Stimulated activated CD4-positive, alpha-beta T cell treated with anti-CD3 and anti-CD28 coated beads, Interleukin-15, amount 100 ng/mL, for 24 hours (primary cell): ENCODE measurements at places on chromosomes 2 and 18.
A peak's percentile ranks its signal among the peaks of the same experiment; 100 is the strongest.

- DNase-seq, result no peak
These were observed 331.8 kb upstream of the SLC8A1 start for GRCh38 chr2:40783704-40784103.

DNA sequence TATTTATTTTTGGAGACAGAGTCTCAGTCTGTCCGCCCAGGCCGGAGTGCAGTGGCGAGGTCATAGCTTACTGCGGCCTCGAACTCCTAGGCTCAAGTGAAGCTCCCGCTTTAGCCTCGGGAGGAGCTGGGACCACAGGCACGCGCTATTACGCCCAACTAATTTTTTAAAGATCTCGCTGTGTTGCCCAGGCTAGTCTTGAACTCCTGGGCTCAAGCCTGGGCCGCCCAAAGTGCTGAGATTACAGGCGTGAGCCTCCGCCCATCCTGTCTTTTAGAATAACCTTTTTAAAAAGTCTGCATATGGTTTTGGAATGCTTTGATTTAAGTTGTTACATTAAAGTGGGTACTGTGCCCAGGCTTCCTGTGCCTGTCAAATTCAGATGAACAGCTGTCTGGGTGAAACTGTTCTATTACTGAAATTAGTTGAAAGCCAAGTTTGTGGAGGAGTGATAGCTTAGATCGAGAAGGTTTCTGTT lies 944 bp downstream of the RAB3GAP1 start:
- peak; percentile 54 for DNase-seq

- DNase-seq, result no peak
These were observed 110.9 kb downstream of the STRN start for GRCh38 chr2:36855429-36855828.

DNA sequence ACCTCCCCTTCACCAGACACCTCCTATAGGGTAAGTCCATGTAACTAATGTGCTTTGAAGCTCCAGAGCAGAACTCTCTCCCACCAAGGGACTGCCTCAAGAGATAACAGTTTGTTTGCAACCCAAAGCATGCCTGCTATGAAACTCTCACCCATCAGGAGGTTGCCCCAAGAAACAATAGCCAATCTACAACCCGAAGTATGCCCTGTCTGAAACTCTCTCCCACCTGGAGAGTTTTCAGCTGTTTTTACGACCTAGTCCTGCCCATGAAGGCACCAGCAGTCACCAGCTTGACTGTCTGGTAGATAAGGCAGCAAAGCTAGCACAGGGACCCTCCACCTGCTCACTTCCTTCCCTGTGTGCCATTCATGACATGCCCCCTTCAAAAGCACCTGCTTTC lies 533.9 kb upstream of the CRIM1 start:
- no peak for DNase-seq

DNA sequence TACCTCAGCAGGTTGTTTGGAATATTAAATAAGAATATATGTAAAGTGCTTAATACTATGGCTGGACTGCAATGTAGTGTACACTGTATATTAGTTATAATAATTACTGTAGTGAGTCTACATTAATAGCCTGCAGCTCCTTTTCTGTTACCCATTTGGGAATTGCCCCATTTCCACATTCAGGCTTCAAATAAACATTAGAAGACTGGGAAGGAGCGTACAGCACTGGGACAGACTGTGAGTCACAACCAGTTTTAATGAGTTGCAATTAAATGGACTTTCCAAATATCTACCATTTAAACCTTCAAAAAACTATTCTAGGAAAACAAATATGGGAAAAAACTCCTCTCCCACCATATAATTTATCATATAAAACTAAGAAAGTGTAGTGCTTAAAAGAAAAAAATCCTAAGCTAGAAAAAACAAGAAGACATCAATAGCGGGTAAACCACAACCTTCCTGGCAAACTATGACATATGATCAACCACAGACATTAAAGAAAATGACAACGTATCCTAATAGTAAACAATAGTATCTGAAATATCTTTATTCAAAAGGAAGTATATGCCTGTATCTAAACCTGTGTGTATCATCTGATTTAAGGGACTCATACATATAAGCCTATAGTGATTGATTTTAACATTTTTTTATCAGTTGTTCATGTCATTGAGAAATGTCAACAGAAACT lies 86.1 kb downstream of the TRIP12 start:
- DNase-seq, result no peak

- no peak for DNase-seq
These were observed 176.6 kb downstream of the SH3RF3 start for GRCh38 chr2:109305490-109306167.

DNA sequence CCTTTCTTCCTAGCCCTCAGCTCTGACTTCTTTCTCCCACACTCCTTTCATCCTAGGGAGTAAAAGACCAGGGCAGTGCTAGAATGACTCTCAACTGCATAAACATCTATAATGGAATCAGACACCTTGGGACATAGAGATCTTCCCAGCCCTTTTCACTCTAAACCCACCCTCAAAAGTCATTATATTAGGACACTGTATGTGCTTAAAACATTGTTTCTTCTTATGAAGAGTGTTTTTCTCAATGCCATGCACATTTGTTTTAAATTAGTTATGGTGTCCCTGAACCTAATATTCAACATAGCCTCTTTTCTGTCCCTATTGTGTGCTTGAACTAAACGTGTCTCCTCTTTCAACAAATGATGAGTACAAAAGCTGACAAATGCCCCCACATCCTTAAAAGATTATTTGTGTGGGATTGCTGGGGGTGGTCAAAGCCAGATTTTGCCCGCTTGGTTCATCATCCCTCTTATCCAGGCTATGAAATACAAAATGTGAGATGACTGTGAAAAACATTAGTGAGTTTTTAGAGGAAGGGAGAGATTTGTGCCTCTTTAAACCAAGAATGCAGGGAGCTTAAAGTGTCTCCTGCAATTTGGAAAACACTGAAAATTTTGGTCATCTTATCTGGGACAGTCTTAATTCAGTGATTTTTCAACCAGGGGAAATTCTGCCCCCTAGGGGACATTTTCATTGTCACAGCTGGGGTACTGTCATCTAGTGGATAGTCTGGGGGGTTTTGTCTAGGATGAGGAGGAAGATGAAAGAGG lies 29.0 kb downstream of the SERPINB5 start:
- peak; percentile 51 for DNase-seq

DNA sequence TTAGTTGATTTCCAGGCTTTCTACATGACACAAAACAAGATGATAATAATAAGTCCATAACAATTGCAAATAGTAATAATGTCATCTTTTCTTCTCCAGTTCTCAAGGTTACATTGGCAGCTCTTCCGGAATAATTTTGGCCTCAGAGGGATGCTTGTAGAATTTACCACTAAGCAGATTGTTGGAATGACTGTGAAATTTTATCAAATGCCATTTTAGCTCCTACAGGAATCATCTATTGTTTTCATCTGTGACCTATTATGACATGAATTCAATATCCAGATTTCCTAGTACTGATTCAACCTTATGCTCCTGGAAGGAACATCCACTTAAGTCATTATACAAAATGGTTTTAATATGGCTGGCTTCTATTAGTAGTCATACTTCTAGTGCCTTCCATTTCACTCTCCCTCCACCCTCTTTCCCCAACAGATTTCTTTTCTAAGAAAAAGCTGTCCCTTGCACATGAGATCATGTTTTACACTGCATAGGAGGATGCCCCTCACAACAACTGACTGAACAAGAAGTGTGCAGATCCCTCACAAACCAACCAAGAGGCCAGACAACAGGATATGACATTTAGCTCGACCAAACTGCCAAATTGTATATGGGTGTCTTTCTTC lies 200.0 kb downstream of the DNER start:
- no peak for DNase-seq

GRCh38 chr2:38230756-38231155 lies 146.3 kb downstream of the ATL2 start:
- no peak for DNase-seq

DNA sequence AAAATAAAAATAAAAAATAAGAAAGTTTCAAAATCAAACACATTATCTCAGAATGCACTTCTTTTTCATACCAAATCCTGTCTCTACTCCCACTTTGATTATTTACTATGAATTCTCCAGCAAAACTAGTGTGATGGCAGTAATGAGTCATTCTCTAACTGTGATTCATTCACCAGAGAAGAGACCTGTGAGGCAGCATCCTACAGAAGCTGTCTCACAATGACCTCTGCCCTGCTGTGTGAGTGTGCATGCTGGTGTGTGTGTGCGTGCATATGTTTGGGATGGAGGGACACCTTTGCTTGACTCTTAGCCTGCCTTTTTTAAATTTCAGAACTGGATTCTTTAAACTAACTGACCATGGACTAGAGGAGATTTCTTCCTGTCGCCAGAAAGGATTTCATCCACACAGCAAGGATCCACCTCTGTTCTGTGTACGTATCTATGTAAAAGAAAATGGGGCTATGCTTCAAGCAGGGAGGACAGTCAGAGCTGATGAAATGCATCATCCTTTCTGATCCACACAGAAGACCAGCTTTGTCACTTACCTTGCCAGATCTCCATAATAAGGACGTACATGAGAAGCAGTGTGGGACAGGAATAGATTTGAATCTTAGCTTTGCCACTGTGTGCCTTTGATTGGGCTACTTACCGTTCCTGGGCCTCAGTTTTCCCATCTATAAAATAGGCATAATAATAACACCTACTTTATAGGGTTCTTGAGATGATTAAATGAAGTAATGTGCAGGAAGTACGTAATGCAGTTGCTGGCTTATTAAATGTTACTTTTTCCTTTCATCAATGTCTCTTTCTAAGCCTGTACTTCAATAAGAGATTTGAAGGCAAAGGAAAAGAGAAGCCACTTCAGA lies 31.2 kb downstream of the STAMBP start:
- peak; percentile 65 for DNase-seq

- no peak for DNase-seq
These were observed 17.0 kb upstream of the HPCAL1 start for GRCh38 chr2:10285556-10286198.

DNA sequence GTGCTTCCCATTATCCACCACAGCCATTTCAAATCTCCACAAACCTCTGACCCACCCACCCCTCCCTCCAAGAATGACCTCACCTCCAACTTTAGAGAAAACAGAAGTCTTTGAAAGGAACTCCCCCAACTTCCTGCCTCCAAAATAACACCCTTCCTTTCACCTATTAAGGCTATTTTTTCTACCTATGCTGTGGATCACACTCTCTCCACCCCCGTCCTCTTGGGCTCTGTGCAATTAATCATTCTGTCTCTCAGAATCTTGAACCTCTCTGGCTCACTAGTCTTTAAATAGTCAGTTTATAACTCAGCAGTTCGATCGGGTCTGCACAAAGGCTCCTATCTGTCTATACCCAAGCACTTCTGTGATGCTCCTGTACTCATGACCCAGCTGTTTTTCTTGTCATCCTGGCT lies 37.3 kb upstream of the XPO1 start:
- no peak for DNase-seq

GRCh38 chr18:49014605-49015267 lies 64.0 kb upstream of the SMAD7 start:
- DNase-seq, result no peak

- no peak for DNase-seq
These were observed 40.1 kb upstream of the GALR1 start for GRCh38 chr18:77209587-77209986.

DNA sequence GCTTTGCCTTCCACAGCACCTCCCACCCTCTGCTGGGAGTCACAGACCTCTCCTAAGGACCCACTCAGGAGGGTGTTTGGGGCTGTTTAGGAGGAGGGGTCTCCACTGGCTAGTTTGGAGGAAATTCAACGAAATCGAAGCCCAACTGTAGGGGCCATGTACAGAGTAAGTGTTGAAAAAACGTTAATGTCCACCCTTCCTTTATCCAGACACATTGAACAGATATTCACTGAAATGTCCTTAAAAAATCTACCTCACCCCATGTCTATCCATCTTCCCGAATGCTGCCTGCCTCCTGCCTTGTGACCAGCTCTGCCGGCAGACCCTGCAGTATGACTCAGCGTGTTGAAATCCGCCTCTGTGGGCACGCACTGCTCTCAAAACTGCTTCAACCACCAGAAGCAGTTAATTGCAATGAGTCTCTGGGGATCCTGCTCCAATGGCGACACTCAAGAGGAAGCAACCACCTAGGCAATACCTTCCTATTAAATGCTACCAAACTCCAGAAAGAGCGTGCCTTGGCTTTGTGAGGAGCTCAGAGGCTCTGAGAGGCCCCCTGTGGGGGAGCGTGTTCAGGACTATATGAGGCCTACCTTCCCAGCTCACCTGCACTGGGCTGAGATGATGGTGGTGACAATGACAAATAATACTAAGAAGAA lies 61.4 kb upstream of the RTN4 start:
- no peak for DNase-seq

GRCh38 chr2:167181134-167181533 lies 292.9 kb downstream of the XIRP2 start:
- DNase-seq, result no peak

GRCh38 chr2:233359823-233360222 lies 5.5 kb downstream of the DGKD start:
- DNase-seq, result no peak

DNA sequence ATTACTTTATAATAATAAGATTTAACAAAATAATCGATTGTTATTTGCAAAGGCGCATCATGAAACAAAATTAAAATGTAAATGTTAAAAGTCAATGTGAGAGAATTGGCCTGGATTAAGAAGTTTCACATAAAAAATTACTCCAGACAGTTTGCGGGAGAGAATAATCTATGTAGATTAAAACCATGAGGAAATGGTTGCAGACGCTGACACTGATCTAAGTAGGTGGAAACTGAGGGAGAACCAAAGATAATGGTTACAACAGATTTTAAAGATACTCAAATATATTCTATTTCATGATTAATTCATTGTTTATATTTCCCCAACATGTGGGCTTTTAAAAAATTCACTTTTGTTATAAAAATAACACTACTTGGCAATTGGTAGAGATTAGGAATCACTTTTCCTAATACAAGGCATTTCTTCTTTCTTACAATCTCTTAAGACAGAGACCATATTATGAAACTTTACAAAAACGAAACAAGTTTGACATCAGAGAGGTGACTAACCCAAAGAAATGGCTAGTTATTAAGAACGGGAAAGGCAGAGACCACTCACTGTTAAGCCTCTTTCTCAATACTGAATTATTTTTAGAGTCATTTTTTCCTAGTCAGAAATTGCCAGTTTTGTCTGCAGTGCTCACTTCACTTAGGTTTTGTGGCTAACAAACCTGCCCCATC lies 1.6 kb downstream of the KANSL1L start:
- no peak for DNase-seq

GRCh38 chr18:49016648-49017539 lies 66.1 kb upstream of the SMAD7 start:
- no peak for DNase-seq

- peak; percentile 21 for DNase-seq
These were observed 24.7 kb downstream of the TLK1 start for GRCh38 chr2:171136024-171136423.

DNA sequence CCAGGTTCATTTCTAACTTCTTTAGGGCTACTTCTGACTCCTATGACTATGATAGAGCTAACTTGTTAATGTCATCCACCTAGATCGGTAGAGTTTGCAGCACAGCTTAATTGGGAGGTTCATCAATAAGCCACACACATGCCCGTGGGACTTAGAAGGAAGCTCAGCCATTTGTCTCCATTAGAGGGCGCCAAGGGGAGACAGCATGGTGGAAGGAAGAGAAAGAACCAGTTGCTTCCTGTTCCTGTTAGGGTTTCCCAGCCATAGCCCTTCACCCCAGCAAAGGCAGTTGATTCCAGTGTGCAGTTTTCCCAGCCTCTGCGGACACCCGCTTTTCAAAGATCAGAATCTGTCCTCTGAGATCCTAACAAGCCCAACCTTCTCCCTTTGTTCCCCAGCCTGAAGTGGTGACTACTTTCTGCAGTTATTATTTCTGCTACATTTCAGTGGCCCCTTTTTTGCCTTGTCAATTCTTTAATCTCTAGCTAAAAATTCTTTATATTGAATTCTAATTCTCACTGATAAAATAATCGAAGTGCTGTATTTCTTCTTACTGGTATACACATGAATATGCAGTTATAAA lies 30.3 kb downstream of the MAIP1 start:
- DNase-seq, result peak; percentile 73

GRCh38 chr2:41930807-41931566 lies 116.8 kb upstream of the PKDCC start:
- no peak for DNase-seq
